Osteocyte (in vitro differentiated cells): ENCODE measurements at places on chromosomes 1 and 21. TPM values are rescaled to one million over a fixed set of nuclear protein-coding genes. Genes with fewer than 3 reads are reported as not detected.

DNA sequence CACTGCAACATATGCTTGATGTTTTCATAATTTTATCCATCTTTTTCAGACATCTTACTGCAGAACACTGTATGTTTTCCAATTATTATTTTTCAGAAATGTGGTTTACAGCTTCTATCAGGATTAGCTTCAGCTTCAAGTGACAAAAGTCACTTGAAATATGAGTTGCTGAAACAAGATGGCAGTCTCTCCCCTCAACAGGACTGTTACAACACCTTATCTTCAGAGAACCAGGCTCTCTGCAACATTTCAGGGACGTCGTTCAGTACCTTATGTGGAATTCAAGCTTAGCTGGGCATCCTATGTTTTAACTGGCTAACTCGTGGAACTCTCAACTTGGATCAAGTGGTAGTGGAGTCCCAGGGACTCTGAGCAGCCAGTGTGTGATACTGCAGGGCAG, 2.0 kb upstream of the UBE2G2 start:
- DNase-seq, result no peak
- H3K36me3 ChIP-seq, result peaks cover 15% of the 10 kb centered on the region
- H3K4me3 ChIP-seq, result no peak overlapping the region
- H3K27ac ChIP-seq, result no peak overlapping the region
- H3K27me3 ChIP-seq, result no peaks in the 10 kb centered on the region

DNA sequence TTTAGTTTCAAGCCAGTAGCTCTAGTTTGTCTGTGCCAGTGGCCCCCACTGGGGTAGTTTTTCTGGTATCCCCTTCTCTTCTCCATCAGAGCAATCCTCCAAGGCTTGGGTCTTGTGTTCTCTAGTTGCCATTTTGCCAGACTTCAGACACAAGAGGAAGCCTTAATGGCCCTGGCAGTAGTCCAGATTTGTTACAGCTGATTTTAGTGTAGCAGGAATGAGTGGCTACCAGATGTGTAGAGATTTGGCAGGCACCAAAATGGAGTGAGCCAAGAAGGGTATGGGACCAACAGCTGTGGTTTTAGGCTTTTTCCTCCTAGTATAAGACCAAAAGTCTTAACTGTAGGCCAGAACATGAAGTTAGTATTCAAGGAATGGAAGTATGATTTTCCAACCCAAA, 56.8 kb downstream of the ACP6 start:
- H3K27me3 ChIP-seq, result no peaks in the 10 kb centered on the region
- H3K27ac ChIP-seq, result no peak overlapping the region
- peaks cover 3% of the 10 kb centered on the region for H3K4me1 ChIP-seq
- no peak overlapping the region for H3K4me3 ChIP-seq
- no peak for DNase-seq

DNA sequence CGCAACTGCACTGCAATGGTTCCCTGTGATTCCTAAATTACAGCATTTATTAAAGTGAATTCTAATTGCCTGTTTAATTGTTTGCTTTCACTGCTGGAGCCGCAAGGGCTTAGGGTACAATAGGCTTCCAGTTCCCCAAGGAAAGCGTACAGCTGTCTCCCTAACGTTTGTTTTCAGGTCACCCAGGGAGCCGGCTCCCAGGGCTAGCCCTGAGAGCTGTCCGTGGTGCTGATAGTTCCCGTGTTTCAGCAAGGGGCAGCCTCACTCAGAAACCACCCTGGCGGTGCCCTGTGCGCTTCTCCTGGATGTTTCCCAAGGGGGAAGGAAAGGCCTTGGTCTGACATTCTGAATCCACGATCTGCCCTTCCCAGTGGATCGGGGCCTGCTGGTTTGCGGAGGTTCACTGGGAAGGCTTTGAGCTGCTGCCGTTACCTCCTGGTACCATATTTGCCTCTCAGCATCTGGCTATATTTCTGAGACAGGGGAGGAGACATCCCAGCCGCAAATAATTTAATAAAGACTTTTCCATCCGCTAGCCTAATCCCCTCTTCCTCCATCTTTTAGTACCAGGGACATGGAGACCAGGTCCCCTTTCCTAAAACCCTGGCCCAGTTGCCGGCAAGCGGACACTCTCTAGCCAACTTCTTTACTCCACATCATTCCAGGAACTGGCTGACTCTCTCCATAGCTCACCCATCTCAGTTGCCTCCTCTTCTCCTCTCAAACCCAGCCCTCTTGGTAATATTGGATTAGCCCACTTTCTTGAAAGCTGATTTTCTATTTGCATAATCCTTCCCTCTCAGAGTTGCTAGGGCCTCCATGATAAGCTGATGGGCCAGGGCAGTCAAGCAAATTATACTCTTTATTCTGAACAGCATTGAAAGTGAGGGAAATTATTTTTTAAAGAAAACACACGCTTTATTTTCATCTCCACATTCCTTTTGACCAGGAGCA, 149.0 kb downstream of the IGSF21 start:
- no peaks in the 10 kb centered on the region for H3K27me3 ChIP-seq
- no peak for DNase-seq
- no peaks in the 10 kb centered on the region for H3K4me1 ChIP-seq
- no peak overlapping the region for H3K27ac ChIP-seq
- no peaks in the 10 kb centered on the region for H3K36me3 ChIP-seq

The VANGL1 gene
- 16.2 and 16.7 TPM in 2 replicates for total RNA-seq

DNA sequence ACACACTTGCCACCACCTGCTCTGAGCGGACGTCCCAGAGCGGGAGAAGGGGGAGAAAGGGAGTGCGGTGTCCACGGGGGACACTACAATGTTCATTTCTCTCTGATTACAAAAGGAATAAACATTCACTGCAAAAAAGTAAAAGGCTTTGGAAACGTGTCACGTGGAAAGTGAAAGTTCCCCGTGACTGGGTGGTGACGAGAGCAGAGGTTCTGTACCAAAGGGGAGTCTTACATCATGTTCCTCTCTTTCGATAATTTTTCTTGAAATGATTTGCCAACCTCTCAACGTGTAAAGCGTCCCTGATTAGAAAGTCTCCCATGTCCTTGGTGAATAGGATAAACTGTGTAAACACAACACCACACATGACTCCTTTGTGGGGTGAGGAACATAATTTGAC, 22.0 kb upstream of the PRDM15 start:
- H3K36me3 ChIP-seq, result peaks cover 24% of the 10 kb centered on the region
- no peak for DNase-seq
- H3K4me1 ChIP-seq, result peaks cover 14% of the 10 kb centered on the region
- H3K27me3 ChIP-seq, result no peaks in the 10 kb centered on the region
- no peak overlapping the region for H3K4me3 ChIP-seq

GRCh38 chr1:87204921-87205320, 123.8 kb upstream of the LMO4 start:
- H3K36me3 ChIP-seq, result no peaks in the 10 kb centered on the region
- no peaks in the 10 kb centered on the region for H3K27me3 ChIP-seq
- DNase-seq, result no peak

GRCh38 chr1:182083851-182084486, 22.5 kb upstream of the ZNF648 start:
- no peaks in the 10 kb centered on the region for H3K27me3 ChIP-seq
- H3K4me1 ChIP-seq, result peaks cover 7% of the 10 kb centered on the region
- peak; percentile 56 for DNase-seq

- peak overlapping the region; percentile 20 for H3K27ac ChIP-seq
- H3K36me3 ChIP-seq, result no peaks in the 10 kb centered on the region
- H3K4me3 ChIP-seq, result no peak overlapping the region
- peaks cover 31% of the 10 kb centered on the region for H3K4me1 ChIP-seq
These were observed 515.6 kb upstream of the ZP4 start for GRCh38 chr1:238406098-238406860.

The TSSK3 gene
- 3.5 and 4.4 TPM in 2 replicates for total RNA-seq

- H3K4me3 ChIP-seq, result no peak overlapping the region
- no peak overlapping the region for H3K27ac ChIP-seq
- DNase-seq, result no peak
- no peaks in the 10 kb centered on the region for H3K27me3 ChIP-seq
- H3K4me1 ChIP-seq, result peaks cover 27% of the 10 kb centered on the region
These were observed 110.9 kb upstream of the IFFO2 start for GRCh38 chr1:19067182-19067911.

DNA sequence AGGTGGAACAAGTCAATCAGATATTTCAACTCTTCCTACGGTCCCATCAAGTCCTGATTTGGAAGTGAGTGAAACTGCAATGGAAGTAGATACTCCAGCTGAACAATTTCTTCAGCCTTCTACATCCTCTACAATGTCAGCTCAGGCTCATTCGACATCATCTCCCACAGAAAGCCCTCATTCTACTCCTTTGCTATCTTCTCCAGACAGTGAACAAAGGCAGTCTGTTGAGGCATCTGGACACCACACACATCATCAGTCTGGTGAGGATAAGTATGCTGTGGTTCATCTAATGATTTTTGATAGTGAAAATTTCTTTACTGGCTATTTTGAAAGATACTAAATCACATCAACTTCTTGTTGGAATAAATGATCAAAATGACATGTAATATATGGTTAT, 67.7 kb upstream of the MPC2 start:
- peaks cover 2% of the 10 kb centered on the region for H3K4me1 ChIP-seq
- DNase-seq, result no peak
- H3K27ac ChIP-seq, result no peak overlapping the region
- no peak overlapping the region for H3K4me3 ChIP-seq
- no peaks in the 10 kb centered on the region for H3K27me3 ChIP-seq
- peaks cover 49% of the 10 kb centered on the region for H3K36me3 ChIP-seq

The TMCC2 gene
- total RNA-seq, result 3.4 and 4.7 TPM in 2 replicates

GRCh38 chr1:106613861-106614260, 442.6 kb upstream of the PRMT6 start:
- no peaks in the 10 kb centered on the region for H3K36me3 ChIP-seq
- H3K4me1 ChIP-seq, result no peaks in the 10 kb centered on the region
- no peak overlapping the region for H3K27ac ChIP-seq
- DNase-seq, result no peak
- H3K4me3 ChIP-seq, result no peak overlapping the region
- no peaks in the 10 kb centered on the region for H3K27me3 ChIP-seq

- no peak overlapping the region for H3K27ac ChIP-seq
- H3K4me1 ChIP-seq, result no peaks in the 10 kb centered on the region
- no peak for DNase-seq
- H3K36me3 ChIP-seq, result no peaks in the 10 kb centered on the region
These were observed 7.5 kb upstream of the ZNF648 start for GRCh38 chr1:182069028-182069466.

The SIM2 gene
- total RNA-seq, result 0.86 and 1.5 TPM in 2 replicates

The OR2G6 gene
- total RNA-seq, result not detected in 2 replicates

DNA sequence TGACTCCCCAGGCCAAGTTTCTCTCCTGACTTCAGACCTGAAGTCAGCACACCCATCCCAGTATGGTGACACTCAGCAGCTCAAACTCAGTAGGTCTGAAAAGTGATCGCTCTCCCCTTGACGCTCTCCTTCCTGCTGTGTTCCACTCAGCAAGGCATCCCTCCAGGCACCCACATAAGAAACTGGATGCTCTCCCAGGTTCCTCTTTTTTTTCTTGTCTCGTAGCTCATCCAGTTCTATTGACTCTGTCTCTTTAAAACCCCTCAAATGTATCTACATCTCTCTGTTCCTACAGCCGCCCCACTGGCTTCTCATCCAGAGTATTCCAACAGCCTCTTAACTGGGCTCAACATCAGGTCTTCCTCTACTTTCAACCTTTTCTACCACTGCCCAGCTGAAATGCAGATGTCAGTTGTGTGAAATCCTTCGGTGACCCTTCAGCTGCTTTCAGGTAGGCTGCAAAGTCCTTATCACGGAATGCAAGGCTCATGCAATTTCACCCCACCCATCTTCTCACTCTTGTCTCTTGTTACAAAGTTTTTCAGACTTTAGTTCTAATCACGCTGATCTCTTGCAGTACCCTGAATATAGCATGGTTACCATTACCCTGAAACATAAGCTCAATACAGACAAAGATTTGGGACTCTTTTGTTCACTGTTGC, 286.2 kb upstream of the POU3F1 start:
- H3K27me3 ChIP-seq, result peaks cover 10% of the 10 kb centered on the region
- no peak overlapping the region for H3K27ac ChIP-seq
- peak; percentile 27 for DNase-seq
- H3K4me3 ChIP-seq, result no peak overlapping the region
- H3K4me1 ChIP-seq, result peaks cover 3% of the 10 kb centered on the region

The COL18A1 gene
- 515 and 555 TPM in 2 replicates for total RNA-seq

The FMO5 gene
- 1.8 and 2.2 TPM in 2 replicates for total RNA-seq

DNA sequence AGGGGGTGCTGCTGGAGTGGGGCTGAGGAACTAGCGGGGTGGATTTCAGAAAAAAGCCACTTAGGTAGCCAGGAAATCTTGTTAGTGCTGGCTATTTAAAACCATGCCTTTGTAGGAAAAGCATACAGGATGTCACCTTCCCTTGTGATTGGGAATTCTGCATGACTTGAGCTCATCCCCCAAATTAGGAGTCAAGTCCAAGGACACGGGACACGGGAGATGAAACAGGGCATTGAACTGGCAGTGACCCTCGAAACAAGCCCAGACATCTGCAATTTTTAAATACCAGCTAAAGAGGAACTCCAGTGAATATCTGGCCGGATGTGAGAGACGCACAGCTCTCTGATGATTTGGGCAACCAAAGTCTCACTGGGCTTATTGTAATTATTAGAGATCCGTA, 32.8 kb downstream of the C2CD2 start:
- no peak for DNase-seq
- H3K4me1 ChIP-seq, result peaks cover 31% of the 10 kb centered on the region
- no peak overlapping the region for H3K27ac ChIP-seq
- H3K27me3 ChIP-seq, result no peaks in the 10 kb centered on the region
- H3K4me3 ChIP-seq, result no peak overlapping the region

The LRRC8B gene
- 2.3 and 4.1 TPM in 2 replicates for total RNA-seq

GRCh38 chr1:183273300-183273699, 87.2 kb downstream of the LAMC2 start:
- peaks cover 63% of the 10 kb centered on the region for H3K4me1 ChIP-seq
- H3K36me3 ChIP-seq, result no peaks in the 10 kb centered on the region
- no peaks in the 10 kb centered on the region for H3K27me3 ChIP-seq
- no peak overlapping the region for H3K4me3 ChIP-seq
- no peak for DNase-seq
- peak overlapping the region; percentile 85 for H3K27ac ChIP-seq

GRCh38 chr1:3914331-3914851, 14.3 kb upstream of the C1orf174 start:
- H3K4me1 ChIP-seq, result peaks cover 2% of the 10 kb centered on the region
- H3K36me3 ChIP-seq, result no peaks in the 10 kb centered on the region
- no peak overlapping the region for H3K4me3 ChIP-seq

- H3K4me1 ChIP-seq, result no peaks in the 10 kb centered on the region
- no peak overlapping the region for H3K27ac ChIP-seq
- H3K27me3 ChIP-seq, result no peaks in the 10 kb centered on the region
- no peak overlapping the region for H3K4me3 ChIP-seq
These were observed 79.6 kb downstream of the PIK3CD start for GRCh38 chr1:9731051-9731537.

GRCh38 chr1:2948001-2948750, 73.1 kb upstream of the ACTRT2 start:
- H3K27ac ChIP-seq, result no peak overlapping the region
- no peaks in the 10 kb centered on the region for H3K27me3 ChIP-seq
- no peak for DNase-seq
- no peak overlapping the region for H3K4me3 ChIP-seq
- H3K4me1 ChIP-seq, result no peaks in the 10 kb centered on the region

- H3K4me1 ChIP-seq, result peaks cover 10% of the 10 kb centered on the region
- H3K27me3 ChIP-seq, result peaks cover 81% of the 10 kb centered on the region
- DNase-seq, result no peak
- H3K4me3 ChIP-seq, result peak overlapping the region; percentile 60
These were observed 10.4 kb downstream of the BARHL2 start for GRCh38 chr1:90706437-90707362.
